ENCODE measurements at places on chromosomes 2 and 18. TPM values are rescaled to one million over a fixed set of nuclear protein-coding genes. Genes with fewer than 3 reads are reported as not detected.

GRCh38 chr2:105836840-105837692 lies 92.4 kb downstream of the NCK2 start:
- H3K27ac ChIP-seq: peak overlapping the region; percentile 56
- peaks cover 52% of the 10 kb centered on the region for H3K4me1 ChIP-seq
- H3K4me3 ChIP-seq: no peak overlapping the region
- H3K36me3 ChIP-seq: no peaks in the 10 kb centered on the region

- H3K36me3 ChIP-seq: no peaks in the 10 kb centered on the region
- no peak for DNase-seq
- H3K27me3 ChIP-seq: no peaks in the 10 kb centered on the region
- no peak overlapping the region for H3K27ac ChIP-seq
- no peak overlapping the region for H3K4me3 ChIP-seq
- H3K4me1 ChIP-seq: no peaks in the 10 kb centered on the region
These were observed 70.5 kb downstream of the SMAD4 start for GRCh38 chr18:51100385-51101120.

- H3K4me3 ChIP-seq: no peak overlapping the region
- DNase-seq: no peak
- no peaks in the 10 kb centered on the region for H3K36me3 ChIP-seq
- H3K4me1 ChIP-seq: no peaks in the 10 kb centered on the region
- no peak overlapping the region for H3K27ac ChIP-seq
- no peaks in the 10 kb centered on the region for H3K27me3 ChIP-seq
These were observed 1.6 kb downstream of the ABCA12 start for GRCh38 chr2:215136669-215137328.

Gene NGEF
- 0.19 TPM for total RNA-seq

Gene BARD1
- 12.1 TPM for total RNA-seq

Gene TNS1
- 2.1 TPM for total RNA-seq

Gene LOXHD1
- 0.13 TPM for total RNA-seq
